PC-9 (cell line): ENCODE measurements at places on chromosomes 12 and 14. TPM values are rescaled to one million over a fixed set of nuclear protein-coding genes. Genes with fewer than 3 reads are reported as not detected.

Gene CARMIL3
- not detected in 2 replicates for total RNA-seq

DNA sequence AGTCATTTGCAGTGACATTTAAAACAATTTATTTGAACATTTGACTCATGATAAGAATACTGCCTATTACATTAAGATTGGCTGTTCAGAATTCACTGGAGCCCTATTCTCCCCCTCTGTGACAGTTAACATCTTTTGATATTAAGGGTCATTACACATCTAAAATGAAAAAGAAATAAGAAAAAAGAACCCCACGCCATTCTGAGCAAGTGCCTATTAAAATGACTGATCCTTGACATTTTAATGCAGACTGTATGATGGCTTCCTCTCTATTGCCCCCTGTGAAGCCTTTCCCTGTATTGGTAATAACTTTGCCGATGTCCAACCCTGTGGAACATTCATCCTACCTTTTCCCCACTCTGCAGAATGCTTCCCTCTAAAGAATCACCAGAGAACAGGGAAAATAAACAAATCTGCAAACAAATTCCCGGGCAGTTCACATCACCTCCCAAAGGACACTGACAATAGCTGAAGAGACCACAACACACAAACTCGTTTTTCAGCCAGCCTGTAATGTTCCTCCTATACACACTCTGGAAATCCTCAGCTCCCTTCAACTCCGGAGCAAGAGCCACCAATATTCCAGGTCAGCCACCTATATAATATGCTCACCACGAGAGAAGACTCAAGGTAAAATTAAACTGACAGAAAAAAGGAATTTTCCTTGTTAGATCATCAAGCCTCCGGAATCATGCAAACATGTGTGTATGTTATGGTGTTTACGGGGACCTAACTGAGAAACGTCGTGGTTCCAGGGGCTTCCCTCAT lies 2.1 kb downstream of the NIN start:
- no peak for DNase-seq

DNA sequence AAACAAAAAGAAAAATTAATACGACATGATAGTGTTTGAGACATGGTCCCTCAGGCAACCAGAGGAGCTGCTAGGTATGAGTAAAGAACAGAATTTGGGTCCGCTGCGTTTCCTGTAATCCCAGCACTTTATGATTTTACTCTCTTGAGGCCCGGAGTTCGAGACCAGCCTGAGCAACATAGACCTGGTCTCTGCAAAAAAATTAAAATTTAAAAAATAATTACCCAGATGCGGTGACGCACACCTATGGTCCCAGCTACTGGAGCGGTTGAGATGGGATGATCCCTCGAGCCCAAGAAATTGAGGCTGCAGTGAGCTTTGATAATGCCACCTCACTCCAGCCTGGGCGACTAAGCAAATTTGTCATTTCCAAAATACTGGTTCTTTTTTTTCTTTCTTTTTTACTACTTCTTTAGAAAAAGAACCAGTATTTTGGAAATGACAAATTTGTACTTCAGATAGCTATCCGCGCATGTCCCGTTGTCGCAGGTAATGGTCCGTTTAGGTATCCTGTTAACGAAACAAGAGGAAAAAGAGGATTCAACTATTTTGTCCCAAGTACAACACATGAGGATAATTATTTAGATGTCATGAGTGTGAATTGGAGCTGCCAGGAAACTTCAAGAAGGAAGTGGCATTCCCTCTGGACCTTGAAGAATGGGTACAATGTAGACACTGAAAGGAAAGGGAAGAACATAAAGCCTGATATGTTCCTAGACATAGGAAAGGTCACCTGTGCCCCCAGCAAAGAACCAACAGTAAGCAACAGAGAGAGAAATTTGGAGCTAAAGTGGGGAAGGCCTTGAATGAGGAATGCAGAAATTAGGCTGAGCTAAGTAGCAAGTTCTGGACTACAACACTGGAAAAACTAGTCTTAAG lies 1.2 kb upstream of the HECTD1 start:
- DNase-seq = no peak

DNA sequence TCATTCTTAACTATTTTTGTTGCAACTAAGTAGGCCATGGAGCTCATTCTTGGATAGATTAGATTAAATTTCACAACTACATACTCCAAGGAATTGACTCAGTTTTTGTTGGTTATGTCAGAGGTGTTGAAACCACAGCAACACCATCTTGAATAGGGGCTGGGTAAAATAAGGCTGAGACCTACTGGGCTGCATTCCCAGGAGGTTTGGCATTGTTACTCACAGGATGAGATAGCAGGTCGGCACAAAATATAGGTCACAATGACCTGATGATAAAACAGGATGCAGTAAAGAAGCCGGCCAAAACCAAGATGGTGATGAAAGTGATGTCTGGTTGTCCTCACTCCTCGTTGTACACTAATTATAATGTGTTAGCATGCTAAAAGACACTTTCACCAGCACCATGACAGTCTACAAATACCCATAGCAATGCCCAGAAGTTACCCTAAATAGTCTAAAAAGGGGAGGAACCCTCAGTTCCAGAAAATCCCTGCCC lies 20.9 kb downstream of the DMAC2L start:
- DNase-seq = peak; percentile 21

DNA sequence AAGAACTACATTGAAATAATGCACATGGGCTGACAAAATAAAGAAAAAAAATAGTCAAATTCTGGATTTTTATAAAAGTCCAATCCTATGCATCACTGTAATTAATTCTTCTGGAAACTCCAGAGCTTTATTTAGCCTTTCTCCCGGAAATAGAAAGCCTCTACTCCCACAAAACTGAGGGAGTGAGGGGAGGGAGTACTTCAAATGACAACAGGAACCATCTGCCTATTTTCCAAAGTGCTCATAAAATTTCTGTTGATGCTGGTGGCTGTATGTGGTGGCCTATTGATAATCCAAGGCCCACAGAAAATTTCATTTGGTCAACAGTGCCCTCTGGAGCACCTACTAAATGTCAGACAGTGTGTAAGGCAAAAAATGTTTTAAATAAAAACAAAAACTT lies 64.6 kb downstream of the KIF21A start:
- no peak for DNase-seq

Gene PIWIL1
- not detected in 2 replicates for total RNA-seq

GRCh38 chr12:116358893-116359761 lies 81.6 kb upstream of the MED13L start:
- peak; percentile 86 for DNase-seq

Gene ACSM4
- total RNA-seq = not detected in 2 replicates

DNA sequence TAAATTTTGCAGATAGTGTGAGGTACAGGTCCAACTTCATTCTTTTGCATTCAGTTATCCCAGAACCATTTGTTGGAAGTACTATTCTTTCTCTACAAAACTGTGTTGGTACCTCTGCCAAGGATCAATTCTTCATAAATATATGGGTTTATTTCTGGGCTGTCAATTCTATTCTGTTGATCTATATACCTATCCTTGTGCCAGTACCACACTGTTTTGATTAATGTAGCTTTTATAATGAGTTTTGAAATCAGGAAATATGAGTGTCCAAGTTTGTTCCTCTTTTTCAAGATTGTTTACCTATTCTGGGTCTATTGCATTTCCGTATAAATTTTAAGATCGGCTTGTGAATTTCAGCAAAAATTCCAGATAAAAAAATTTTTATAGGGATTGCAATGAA lies 48.1 kb downstream of the RERG start:
- no peak for DNase-seq

Gene TRAFD1
- 34.1 and 38.7 TPM in 2 replicates for total RNA-seq

GRCh38 chr14:103543721-103544387 lies 14.9 kb downstream of the TRMT61A start:
- DNase-seq = no peak

- peak; percentile 15 for DNase-seq
Measured at GRCh38 chr12:67355428-67356379, 86.5 kb downstream of the CAND1 start.

- no peak for DNase-seq
Measured at GRCh38 chr12:4278329-4279197, 5.0 kb downstream of the CCND2 start.

DNA sequence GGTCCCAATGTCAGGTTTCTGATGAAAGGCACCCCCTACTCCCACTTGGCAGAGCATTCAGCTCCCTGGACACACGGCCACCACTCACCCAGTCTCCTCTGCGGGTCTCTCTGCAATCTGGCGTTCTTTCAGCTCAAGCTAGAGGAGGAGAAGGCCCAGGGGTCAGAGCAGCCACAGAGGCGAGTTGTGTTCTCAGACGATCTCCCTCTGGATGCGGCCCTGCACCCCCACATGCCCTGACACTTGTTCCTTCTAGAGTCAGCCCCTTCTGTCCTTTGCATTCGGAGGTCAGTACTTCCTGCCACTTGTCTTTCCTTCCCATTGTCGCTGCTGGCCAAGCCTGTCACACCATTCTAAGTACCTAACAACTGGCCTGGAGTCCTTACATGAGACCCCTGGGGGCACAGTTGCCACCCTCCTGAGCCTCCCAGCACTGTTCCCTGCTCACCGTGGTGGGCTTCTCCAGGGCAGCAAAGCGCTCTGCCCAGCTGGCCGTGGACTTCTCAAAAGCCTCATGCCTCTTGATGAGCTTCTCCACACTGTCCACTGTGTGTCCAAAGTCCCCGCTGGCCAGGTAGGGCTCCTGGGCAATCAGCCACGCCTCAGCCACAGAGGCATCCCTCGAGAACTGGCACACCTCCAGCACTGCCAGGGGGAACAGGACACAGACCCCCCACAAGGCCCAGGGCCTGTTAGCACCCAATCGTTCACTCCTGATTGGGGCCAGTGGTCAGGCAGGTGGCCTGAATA lies 63.2 kb downstream of the PLEKHG3 start:
- no peak for DNase-seq

Gene POU6F1
- 5.3 and 7.0 TPM in 2 replicates for total RNA-seq
